ENCODE measurements at places on chromosomes 1 and 21.

DNA sequence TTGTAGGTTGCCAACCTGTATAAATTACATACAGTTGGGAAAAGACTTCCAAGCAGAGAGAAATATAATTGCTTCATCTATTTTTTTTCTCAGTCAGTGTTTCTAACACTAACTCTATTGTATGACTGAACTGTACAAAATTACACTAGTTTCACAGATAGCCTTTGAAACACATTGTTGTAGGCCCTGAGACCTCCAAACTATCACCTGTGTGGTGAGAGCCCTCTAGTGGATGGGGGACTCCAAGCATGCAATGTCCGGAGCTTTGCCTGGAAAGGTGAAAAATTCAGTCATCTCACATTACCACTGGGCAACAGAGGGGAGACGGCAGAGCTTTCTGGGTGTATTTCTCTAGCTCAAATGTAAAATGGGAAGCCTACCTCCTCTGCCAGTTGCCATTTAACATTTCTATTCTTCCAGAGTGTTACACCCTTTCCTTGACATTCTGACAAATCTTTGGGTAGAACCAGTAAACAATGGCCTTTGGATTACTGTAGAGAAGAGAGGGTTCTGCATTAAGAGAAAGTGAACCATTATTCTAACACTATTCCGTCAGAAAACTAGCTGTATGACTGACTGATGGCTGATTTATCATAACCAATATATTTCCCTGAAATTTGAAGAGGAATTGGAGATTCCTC is 212.2 kb downstream of the LYPLAL1 start:
- no peak for DNase-seq

DNA sequence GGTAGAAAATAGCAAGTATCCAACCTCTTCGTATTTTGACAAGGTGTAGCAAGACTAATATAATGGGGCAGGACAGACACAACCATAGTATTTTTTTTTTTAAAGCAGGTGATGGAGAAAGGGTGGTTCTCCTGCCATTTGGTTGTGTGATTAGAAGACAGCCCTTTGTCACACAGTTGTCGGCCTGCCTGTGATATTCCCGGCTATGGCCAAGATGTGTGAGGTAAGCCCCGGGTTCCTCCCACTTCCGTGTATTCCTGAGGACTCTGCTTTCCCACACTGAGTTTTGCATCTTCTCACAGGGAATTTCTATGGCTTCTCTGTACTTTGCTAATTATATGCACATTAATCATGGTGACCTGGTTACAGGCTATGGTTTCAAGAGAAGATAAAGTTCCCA is 35.9 kb downstream of the ZNF496 start:
- DNase-seq = no peak

GRCh38 chr1:6854166-6854565 is 68.9 kb downstream of the CAMTA1 start:
- no peak for DNase-seq

DNA sequence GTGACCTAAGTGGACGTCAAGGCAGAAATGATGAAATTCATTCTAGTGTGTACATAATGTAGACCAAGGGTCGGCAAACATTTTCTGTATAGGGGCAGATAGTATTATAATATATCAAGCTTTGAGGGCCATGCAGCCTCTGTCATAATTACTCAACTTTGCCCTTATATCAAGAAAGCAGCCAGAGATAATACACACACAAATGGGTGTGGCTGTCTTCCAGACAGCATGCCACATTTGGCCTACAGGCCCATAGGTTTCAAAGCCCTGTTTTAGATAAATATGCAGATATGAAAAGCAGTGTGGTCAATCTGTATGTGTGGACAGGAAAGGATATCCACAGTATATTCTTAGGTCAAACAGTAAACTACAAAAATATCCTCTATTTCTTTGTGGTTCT is 320.1 kb upstream of the FMN2 start:
- no peak for DNase-seq

GRCh38 chr1:63321785-63322113 is 618 bp upstream of the FOXD3 start:
- no peak for DNase-seq

GRCh38 chr1:983798-984475 is 2.0 kb upstream of the PERM1 start:
- peak; percentile 50 for DNase-seq

GRCh38 chr1:108715932-108716331 is 3.2 kb downstream of the FNDC7 start:
- no peak for DNase-seq

DNA sequence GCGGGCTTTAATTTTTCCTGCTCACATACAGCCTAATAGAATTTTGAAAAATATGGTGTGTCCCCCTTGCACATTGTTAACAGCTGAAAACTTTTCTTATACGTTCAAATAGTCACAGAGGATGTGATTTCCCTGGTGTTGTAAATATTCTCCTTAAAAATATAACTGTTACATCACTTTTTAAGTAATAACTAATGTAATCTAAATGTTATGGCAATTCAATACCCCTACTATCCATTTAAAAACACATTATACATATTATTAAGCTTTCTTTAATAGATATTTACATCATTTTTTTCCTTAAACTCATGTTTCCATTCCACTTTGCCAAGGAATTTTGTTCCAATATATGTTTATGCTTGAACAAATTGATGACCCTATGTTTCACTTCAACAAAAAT is 85.5 kb upstream of the S1PR1 start:
- DNase-seq = no peak

DNA sequence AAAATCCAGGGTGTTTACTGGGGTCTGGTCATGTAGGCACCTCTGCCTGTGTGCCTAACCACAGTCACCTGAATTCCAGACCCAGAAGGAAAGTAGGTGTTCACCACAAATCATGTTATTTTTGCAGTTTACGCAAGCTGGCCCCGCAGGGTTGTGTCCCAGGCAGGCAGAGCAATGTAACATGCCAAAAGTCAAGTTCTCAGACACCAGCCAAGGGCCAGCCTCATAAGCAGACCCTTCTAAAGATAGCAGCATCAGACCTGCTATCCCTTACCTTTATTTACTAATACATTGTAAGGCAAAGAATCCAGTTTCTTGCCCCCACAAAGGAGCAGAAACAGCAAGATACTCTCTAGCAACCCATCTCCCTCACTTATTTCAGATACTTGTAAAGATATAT is 83.0 kb downstream of the GPR161 start:
- DNase-seq = no peak

DNA sequence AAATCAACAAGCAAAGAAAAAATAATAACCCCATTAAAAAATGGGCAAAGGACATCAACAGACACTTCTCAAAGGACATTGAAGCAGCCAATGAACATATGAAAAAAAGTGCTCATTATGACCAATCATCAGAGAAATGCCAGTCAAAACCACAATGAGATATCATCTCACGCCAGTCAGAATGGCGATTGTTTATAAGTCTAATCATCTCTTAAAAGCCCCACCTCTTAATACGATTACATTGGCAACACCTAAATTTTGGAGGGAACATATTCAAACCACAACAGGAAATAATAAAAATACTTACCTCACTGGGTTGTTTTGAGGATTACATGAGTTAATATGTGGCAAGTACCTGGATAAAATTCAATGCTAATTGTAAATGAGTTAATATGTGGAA is 57.1 kb upstream of the PLPPR4 start:
- DNase-seq = no peak

- no peak for DNase-seq
These were observed 71.2 kb downstream of the LRRC40 start for GRCh38 chr1:70134148-70134547.

DNA sequence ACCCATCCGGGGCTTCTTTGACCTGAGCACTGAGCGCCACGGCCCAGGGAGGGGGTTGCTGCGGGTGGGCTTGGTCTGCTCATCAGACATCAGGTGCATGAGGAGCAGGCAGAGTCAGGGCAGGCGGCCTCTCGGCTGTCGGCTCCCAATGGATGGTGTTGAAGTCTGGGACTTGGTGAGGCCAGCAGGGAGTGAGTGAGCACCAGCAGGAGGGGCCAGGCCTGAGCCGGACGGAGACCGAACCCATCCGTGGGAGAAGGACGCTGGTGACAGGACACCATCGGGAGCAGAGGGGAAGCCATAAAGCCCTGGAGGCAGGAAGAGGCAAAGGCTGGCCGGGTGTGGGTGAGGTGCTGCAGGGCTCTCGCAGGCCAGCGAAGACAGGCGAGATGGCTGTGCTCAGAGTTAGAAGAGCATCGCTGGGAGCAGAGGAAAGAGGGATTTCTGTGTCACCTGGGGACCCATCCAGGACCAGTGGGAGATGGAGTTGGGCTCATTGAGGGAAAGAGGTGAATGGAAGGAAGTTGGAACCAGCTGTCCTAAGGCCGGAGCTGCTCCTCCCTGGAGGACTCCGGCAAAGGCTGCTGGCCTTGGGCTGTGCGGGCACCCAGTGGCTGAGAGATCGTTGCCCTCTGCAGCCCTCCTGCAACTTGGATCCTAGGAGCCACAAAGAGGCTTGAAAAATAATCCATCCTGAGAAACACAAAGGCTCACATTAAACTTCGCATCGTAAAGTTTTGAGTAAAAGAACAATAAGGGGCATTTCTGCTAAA is 49.9 kb downstream of the PDE9A start:
- DNase-seq = no peak

GRCh38 chr1:147534386-147534785 is 6.9 kb upstream of the BCL9 start:
- no peak for DNase-seq

DNA sequence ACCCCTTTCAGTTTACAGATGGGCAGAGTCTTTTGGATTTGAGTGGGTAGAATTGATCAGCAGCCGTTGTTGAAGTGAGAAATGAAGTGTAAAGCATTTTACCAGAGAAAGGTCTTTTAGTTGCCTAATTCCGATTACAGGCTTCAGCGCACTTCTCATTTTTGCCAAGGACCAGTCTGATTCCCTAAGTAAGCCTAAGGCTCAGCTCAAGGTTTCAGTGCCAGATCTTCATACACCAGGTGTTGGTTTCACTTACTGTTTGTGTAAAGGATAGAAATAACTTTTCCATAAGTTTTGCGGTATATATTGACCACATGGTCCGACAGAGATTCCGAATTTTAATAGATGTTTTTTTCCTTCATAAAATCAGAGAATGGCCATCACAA is 83.9 kb upstream of the BMP8A start:
- DNase-seq = no peak

DNA sequence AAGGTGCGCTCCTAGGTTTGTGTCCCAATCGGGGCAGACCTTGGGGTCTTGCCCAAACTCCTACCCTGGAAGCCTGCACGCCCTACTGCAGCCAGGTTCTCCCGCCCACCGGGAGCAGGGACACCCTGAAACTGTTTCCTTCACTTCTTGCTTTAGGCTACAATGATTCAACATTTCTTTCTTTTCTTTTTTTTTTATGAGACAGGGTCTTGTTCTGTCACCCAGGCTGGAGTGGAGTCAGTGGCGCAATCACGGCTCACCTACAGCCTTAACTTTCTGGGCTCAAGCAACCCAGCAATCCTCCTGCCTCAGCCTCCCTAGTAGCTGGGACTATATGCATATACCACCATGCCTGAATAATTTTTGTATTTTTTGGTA is 75.8 kb downstream of the ITPKB start:
- DNase-seq = no peak
